ENCODE measurements at places on chromosomes 11 and 22. TPM values are rescaled to one million over a fixed set of nuclear protein-coding genes. Genes with fewer than 3 reads are reported as not detected.

DNA sequence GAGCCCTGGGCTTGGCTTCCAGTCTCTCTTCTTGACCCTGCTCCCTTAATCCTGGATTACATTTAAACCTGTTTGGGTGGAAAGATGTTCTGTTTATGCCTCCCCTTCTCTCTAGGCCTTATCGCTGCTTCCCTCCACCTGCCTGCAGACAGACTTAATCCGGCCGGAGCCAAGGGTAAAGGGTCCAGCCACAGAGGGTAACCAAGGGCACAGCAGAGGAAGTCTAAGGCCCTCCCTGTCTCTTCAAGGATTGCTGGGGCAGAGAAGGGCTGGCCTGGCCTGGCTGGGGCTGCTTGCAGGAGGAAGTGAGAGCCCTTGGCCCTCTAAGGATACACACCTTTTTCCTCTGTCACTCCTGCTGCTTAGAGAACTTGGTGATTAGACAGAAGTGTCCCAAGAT is 2.1 kb downstream of the GAL3ST3 start:
- no peak for DNase-seq

- DNase-seq = no peak
These were observed 166.8 kb downstream of the TEAD1 start for GRCh38 chr11:12840871-12841660.

- DNase-seq = peak; percentile 58
These were observed 10.9 kb downstream of the TCIRG1 start for GRCh38 chr11:68049509-68050370.

- DNase-seq = no peak
These were observed 71.6 kb downstream of the KCNQ1 start for GRCh38 chr11:2516276-2517015.

- DNase-seq = no peak
These were observed 58.2 kb downstream of the OR10A6 start for GRCh38 chr11:7872890-7873289.

GRCh38 chr22:44449061-44449682 is 48.9 kb downstream of the RTL6 start:
- DNase-seq = no peak

DNA sequence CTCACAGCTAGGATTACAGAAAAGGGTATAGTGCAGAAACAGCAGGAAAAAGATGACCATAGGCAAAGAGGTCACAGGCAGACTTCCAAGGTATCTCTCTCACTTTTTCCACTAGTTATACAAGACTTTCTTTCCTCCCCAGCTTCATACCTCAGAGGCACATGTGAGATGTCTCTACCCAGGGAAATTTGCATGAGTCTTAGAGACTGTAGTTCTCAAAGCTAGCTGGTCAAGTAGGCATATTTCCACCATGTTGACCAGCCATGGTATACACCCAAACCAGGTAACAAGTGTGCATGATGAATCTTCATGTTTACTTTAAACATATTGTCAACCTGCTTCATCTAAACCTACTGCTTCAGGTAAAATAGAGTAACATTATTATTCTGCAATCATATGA is 27.9 kb downstream of the PRMT3 start:
- no peak for DNase-seq

DNA sequence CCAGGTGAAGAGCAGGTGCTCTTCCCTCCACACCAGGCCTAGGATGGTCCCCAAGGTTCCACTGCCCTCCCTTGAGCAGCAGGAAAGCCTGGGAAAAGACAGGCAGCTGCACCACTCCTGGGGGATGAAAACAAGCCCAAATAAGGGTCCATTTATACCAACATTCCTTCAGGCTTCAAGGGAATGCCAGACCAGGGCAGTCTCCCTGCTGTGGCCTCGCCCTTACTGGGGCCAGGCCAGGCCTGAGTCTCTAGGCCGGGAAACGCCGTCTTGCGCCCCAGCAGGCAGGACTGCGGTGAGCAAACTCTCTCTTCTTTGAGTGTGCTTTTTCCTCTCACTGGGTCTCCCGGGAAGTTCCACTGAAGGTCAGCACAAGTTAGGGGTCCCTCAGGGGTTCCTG is 443.5 kb downstream of the SOX6 start:
- no peak for DNase-seq

DNA sequence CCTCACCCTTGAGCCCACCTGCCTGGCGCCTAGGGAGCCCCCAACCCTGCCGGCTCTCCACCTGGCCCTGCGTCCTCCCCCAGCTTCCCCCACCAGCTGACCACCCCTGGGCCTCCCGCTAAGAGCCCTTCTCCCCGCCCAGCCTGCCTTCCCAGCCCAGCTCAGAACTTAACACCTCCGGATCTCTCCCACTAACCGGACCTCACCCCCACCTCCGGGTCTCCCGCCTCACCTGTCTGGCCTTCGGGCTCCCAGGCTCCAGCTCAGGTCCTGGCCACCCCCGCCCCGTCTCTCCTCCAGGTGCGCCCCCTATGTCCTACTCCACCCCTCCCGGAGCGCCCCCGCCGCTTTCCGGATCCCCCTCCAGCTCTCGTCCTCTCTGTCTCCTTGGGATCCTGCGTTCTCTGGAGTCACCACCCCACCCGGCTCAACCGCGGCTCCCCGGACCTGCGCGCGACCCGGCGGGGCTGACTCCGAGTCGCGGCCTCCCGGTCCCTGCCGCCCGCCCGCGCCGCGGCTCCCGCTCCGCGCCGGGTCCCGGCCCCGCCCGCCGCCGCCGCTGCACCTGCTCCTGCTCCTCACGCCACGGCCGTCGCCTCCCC is at the start of gene KCNJ11:
Gene KCNJ11 (minus strand): TSS at position 51 of the 602 bp plus-strand sequence. CDS start 568 bp downstream, outside the sequence.
- DNase-seq = peak; percentile 39

- no peak for DNase-seq
These were observed 50.5 kb upstream of the POU2AF2 start for GRCh38 chr11:111194860-111195568.

DNA sequence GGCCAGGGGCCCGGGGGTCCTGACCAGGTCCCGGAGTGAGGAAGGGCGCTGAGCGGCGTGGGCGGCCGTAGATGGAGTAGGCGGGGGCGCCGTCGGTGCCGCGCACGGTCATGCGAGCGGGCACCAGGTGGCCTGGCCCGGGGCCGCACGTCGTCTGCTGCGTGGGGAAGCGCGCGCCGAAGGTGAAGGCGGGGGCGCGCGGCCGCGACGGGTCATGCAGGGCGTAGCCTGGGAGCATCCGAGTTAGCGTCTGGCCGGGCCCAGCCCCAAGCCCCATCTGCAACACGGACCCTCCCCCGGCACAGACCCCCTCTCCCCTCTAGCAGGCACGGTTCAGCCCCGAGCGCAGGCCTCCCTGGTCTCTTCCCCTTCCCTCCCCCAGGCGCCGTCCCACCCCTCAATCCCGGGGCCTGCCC is 1.7 kb upstream of the TYMP start:
- peak; percentile 50 for DNase-seq

DNA sequence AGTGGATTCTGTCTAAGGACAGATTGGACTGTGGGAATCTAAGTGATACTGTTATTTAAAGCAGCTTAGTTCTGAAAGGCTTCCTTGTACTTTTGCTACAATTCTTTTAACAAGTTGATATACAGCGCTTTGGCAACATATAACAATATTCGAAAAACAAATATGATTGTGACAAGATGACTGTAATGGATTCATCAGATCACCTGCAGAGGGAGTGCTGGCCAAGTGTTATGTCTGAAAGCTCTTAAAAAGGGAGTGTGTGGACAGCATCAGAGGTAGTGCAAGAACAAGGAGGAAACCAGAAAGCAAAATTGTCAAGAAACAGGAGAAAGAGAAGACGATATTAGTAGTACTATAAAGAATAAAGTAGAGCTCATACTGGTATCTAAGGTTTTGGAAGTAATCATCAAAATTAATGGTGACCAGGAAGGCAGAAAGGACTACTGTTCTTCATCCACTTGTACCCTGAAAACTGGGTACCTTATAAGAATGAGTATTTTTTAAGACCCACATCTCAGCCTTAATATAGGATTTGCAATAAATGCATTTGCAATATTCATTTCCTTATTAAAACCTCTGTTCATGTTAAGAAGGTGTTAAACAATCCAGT is 1112.0 kb upstream of the CCDC90B start:
- peak; percentile 38 for DNase-seq

GRCh38 chr22:39209756-39210155 is 35.0 kb downstream of the PDGFB start:
- no peak for DNase-seq

- DNase-seq = no peak
These were observed 3.7 kb upstream of the CLDN5 start for GRCh38 chr22:19527861-19528417.

GRCh38 chr11:45250035-45250718 is 36.0 kb downstream of the SYT13 start:
- peak; percentile 23 for DNase-seq

DNA sequence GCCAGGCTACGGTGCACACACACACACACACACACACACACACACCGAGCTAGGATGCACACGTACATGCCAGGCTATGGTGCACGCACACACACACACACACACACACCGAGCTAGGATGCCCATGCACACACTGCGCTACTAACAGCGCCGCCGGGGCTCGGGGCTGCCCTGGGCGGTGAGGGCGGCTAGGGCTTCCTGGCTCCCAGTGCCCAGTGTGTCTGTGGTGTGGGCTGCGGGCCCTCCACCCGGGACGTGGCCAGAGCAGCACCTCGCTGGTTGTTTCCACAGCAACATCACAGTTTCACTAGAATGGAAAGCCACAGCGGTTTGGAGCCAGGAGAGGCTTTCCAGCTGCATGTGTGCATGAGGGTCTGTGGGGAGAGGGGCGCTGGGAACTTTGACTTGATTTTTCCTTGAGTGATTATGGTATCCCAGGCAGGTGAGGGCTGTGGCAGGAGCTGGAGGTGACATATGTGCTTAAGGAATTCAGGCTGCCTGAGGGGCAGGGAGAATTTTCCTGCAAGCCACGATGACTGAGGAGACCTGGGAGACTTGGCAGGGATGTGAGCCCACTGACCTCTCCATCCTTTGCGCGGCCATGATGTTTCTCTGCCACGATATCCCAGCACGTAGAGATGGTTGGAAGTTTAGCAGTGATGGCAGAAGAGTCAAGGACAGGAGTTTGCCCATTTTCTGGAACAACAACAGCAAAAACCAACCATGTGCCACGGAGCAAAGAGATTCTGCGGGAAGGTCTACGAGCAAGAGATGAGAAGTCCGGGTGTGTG is 195.9 kb downstream of the SNX19 start:
- DNase-seq = no peak

DNA sequence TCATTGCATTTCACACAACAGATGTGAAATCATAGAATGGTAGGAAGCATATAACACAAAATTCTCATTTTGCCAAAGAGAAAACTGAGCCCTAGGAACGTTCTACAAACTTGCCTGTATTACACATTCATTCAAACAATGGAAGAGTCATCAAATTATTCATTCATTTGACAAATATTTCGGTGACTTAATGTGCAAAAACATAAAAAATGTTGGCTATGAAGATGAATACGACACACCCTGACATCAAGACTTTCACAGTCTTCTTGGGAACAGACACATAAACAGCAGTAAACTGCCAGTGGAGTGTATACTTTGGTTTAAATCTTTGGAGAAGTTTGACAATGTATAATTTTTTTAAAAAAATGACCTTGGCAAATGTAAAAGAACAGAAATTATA is 20.4 kb upstream of the C11orf87 start:
- DNase-seq = no peak

DNA sequence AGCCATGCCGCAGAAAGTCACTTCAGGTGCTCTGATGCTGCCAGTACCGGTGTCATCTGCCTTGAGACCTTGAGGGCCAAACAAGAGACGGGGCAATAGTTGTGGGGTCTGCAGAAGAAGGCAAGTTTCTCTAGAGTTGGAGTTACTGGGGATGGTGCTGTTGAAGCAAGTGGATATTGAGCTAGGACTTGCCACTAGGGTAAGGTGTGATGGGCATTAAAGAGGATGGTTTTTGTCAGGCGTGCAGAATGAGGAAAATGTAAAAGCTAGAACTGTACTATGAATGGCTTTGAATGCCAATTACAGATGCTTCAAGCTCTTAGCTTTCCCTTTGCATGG is 61.6 kb downstream of the TNRC6B start:
- DNase-seq = no peak

GRCh38 chr22:32328306-32329201 is 29.1 kb upstream of the RFPL3 start:
- no peak for DNase-seq

- no peak for DNase-seq
These were observed 53.0 kb upstream of the RDX start for GRCh38 chr11:110349138-110349996.

- DNase-seq = no peak
These were observed 174.2 kb upstream of the ARHGAP20 start for GRCh38 chr11:110886288-110886970.

Gene WNT7B
- not detected for total RNA-seq

Gene KRTAP5-7
- not detected for total RNA-seq

Gene DNAL4
- total RNA-seq = 11.4 TPM

Gene CD3G
- total RNA-seq = not detected

Gene OR2AG2
- total RNA-seq = under 0.01 TPM

Gene TTC36
- total RNA-seq = not detected

Gene LINC01488
- total RNA-seq = not detected

Gene RNF121
- total RNA-seq = 17.9 TPM

Gene TBX1
- total RNA-seq = 1.0 TPM

Gene CCDC73
- total RNA-seq = 0.26 TPM

Gene SCT
- not detected for total RNA-seq

Gene SCN4B
- 0.33 TPM for total RNA-seq

Gene P2RX6
- total RNA-seq = not detected
